Psoas muscle (tissue), 8 donors: ENCODE measurements at places on chromosomes 7 and 10. TPM values are rescaled to one million over a fixed set of nuclear protein-coding genes. Genes with fewer than 3 reads are reported as not detected.
A peak's percentile ranks its signal among the peaks of the same experiment; 100 is the strongest.

GRCh38 chr10:63369711-63370110, 96.1 kb downstream of the JMJD1C start:
- no peak overlapping the region for H3K4me3 ChIP-seq
- H3K27me3 ChIP-seq: no peaks in the 10 kb centered on the region
- DNase-seq: no peak
- peaks cover 5% of the 10 kb centered on the region for H3K4me1 ChIP-seq
- H3K27ac ChIP-seq: no peak overlapping the region
- H3K36me3 ChIP-seq: no peaks in the 10 kb centered on the region

The TBXAS1 gene
- 2.0 TPM for total RNA-seq

DNA sequence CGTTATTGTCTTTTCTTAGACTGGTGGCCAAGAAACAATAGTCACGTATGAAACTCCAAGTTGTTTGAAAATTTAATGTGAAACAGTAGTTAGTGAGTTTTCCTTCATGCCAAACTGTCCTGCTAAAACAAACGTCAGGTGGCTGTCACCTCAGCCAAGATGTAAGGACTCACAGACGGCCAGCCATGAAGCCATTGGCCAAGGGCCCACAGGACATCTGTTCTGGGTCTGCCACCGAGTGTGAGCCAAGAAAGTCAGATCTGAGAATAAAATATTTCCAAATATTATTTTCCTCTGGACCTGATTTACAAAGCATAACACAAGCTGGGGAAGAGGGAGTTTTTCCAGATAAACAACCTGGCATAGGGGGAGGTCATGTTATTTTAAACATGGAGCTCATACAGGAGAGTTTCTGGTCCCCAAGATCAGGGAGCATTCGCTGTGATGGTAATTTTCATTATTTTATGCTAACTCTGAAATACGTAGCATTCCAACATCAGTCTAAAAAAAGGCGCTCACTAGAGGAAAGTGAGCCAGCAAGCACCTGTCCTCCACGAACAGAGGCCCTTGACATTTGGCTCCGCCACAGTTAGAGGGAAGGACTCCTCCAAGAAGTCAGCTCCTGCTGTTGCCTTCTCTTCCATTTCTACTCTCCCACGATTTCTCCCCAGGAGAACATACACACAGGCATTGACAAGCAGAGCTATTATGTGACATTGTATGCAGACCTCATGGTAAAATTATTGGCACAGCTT, 38.9 kb upstream of the LANCL2 start:
- H3K4me3 ChIP-seq: no peak overlapping the region
- DNase-seq: no peak
- H3K27me3 ChIP-seq: no peaks in the 10 kb centered on the region
- peaks cover 27% of the 10 kb centered on the region for H3K4me1 ChIP-seq
- no peaks in the 10 kb centered on the region for H3K36me3 ChIP-seq

DNA sequence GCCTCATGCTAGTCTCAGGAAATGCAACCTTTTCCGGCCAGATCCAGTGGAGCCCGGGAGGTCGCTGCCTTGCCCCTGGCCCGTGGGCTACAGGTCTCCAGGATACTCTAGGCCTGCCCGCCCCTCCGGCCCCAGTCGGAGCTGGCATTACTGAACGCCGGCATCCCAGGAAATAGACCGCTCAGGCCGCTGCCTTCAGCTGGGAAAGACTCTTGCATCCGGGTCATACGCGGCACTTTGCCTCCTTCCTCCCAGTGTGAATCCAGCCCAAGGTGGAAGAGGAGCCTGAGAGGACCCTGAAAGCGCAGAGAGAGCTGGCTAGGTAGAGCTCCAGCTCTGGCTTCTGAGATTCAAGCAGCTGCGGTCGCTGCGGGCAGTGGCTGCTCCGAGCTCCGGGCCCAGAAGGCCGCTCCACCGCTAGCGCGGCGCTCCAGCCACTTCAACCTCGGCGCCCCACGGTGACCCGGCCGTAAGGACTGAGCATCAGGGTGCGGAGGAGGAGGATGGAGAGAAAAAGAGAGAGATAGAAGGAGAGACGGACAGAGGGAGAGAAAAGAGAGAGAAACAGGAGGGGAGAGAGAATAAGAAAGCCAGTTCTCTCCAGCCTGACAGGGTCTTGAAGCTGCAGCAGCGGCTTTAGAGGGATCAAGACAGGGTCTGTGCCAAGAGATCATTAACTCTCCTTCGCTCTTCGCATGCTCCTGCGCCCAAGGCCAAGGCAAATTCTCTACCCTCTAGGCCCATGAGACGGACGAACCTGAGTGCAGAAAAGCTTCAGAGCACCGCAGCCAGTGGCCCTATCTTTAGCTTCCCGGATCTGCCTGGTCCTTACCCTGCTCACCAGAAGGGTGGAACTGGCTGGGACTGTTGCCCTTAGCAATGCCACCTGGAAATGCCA, 1.8 kb upstream of the HOXA10 start:
- no peaks in the 10 kb centered on the region for H3K36me3 ChIP-seq
- H3K4me1 ChIP-seq: peaks cover 23% of the 10 kb centered on the region
- peak overlapping the region; percentile 92 for H3K27ac ChIP-seq
- peaks cover 4% of the 10 kb centered on the region for H3K27me3 ChIP-seq
